ENCODE measurements at places on chromosomes 12 and 14.

- peak; percentile 66 for DNase-seq
These were observed 390.1 kb downstream of the KCNH5 start for GRCh38 chr14:62655166-62655565.

DNA sequence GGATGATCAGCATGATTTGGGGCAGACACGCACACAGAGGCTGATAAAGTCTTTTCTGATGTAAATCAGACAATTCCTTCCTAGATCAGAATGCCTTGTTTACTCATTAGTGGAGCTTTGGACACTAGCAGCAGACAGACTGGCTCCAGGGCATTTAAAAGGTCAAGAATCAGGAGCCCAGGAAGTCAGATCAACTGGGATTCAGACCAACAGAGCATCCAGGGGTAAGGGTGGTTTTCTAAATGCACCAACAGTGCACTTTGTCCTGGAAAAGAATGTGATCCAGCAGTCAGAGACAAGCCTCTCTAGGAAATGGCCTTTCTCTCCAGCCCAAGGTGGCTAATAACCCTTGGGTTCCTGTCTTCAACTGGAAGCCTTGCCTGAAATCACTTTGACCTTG, 405.3 kb downstream of the MED13L start:
- no peak for DNase-seq

GRCh38 chr12:11584221-11584855, 65.1 kb upstream of the ETV6 start:
- DNase-seq, result peak; percentile 71

DNA sequence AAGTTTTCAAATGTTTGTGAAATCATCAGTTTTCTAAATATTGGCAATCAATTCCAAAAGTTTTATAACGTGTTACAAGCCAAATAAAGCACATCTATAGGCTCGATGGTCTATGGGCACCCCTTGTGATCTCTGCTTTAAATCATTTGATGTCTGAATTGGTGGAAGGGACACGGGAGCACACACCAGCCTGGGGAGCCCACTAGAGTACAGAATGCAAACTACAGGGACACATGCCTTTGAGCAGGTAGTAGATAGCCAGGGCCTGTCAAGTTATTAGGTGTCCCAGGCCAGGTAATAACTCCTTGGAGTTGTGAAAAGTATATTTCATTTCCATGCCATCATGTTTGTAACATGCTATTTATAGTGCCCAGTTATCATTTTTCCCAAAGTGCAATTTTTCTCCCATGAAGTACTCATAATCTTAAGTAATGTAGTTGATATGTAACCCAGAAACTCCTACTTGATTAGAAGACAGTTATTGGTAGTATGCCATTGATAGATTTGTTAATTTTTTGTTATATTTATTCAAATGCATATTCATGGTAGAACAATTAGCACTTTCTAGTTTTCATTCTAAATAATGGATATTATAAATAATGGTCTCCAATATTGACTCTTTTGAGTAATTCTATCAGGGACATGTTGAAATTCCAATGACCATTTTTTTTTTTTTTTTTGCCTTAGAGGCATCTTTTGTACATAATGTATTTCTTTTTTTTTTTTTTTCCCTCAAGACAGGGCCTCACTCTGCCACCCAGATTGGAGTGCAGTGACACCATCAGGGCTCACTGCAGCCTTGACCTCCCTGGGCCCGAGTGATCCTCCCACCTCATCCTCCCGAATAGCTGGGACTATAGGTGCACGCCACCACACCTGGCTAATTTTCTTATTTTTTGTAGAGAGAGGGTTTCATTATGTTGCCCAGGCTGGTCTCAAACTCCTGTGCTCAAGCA, 96.9 kb upstream of the FGD4 start:
- DNase-seq, result peak; percentile 17

DNA sequence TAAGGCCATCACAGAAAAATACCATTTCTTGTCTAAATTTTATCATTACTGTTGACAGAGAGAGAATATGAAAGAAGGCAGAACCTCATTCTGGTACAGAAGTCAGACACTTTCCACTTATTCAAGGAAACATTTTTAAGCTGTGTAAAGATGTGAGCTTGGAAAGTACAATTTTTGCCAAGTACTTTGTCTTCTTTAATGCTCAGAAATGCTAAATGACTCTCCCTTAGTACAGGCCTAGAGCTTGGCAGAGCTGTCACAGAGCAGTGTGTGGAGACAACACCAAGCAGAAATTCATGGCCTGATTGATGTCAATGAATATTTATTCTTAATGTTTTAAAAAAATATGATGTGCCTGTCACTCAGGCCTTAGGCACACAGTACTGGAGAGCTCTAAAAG, 20.7 kb downstream of the NT5DC3 start:
- no peak for DNase-seq

DNA sequence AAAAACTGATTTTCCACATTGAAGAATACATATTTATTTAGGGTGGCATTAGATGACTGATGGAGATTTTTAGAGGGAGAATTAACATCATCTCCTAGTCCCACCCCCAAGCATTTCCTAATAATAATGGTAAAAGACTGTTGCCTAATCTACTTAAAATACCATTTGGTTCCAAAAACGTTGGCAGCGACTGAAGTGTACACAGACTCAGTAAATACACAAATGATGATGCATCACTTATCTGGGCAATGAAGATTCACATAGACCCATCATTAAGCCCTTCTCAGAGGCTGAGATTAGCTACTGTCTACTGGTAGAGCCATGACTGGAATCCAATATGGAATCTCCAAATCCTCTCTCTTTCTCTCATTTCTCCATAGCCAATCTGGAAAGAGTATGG, 18.2 kb downstream of the RTN1 start:
- DNase-seq, result no peak

DNA sequence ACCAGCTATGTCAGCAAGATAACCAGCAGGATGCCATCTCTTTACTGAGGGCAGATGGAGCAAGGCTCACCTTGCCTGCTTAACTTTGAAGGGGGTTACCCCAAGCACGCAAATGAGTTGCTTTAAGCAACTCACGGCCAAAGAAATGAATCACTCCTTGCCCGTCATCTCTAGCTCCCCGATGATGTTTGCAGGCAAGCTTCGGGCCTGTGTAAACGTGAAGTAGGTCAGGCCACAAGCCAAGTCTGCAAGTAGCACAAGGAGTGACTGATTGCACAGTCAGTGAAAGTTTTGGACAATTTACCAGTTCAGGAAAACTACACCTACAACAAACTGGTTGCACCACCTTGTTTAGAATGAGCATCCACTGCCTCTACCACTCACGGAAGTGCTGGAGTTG, 699.7 kb upstream of the TBX3 start:
- DNase-seq, result no peak

- peak; percentile 96 for DNase-seq
These were observed 74.3 kb downstream of the MAP3K9 start for GRCh38 chr14:70735043-70735442.

DNA sequence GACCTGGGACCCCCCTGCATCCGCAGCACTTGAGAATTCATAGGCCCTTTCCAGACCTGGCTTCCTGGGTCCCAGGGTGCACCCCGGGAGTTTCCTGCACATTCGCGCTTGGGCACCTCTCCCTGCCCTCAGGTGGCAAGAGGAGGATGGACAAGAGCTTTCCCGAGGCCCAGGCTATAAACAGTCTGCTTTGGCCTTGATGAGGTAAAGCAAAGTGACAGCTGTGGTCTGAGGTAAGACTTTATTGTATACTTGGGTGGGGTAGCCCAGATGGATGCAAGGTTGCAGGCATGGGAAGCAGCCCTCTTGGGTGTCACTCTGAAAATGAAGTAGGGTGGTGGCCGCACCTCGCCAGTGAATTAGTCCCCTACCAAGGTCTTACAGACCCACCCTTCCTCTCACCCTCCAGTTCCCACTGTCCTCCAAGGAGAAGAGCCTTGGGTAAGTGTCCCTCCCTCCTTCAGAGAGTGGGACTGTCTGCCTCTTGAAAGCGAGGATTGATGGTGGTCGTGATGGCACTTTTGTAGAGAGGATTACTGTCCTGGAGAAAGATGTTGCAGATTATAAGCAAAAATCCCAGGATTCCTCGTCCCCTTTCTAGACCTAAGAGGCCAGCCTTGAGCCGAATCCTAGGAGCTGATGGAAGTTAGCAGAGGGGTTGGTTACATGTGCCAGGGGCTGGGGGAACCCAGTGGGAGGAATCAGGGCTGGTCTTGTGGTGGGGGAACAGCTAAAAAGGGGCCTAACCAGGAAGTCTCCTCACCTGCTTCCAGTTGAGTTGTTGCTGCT, 10.6 kb upstream of the CSAD start:
- no peak for DNase-seq

DNA sequence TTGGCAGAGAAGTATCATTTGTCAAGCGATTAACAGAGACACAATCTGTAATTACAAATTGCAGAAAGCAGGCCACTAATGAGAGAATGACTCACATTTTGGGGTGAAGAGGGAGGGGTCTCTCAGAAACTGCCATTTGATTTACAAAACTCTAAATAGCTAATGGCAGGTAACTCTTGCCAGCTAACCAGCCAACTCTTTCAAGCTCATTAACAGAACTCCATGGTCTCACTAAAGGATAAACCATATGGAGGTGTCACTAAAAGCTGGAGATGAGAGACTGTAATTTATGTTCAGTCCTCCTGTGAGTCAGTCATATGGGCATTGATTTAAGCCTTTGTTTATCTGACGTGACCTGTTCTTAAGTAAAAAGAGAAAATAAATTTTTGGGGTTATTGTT, 336.4 kb downstream of the FOXG1 start:
- peak; percentile 96 for DNase-seq

DNA sequence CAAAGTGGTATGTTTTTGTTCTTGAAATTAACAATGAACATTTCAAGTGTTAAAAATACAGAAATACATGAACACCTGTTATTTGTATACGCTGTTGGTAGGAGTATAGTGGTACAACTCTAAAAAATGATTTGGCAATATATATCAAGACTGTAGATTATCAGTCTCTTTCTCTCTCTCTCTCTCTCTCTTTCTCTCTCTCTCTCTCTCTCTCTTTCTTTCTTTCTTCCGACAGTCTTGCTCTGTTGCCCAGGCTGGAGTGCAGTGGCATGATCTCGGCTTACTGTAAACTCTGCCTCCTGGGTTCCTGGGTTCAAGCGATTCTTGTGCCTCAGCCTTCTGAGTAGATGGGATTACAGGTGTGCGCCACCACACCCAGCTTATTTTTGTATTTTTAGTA, 12.6 kb downstream of the HEBP1 start:
- no peak for DNase-seq

- no peak for DNase-seq
These were observed 17.5 kb downstream of the RASSF3 start for GRCh38 chr12:64627771-64628170.

- no peak for DNase-seq
These were observed 25.2 kb downstream of the KIF26A start for GRCh38 chr14:104163541-104163940.

DNA sequence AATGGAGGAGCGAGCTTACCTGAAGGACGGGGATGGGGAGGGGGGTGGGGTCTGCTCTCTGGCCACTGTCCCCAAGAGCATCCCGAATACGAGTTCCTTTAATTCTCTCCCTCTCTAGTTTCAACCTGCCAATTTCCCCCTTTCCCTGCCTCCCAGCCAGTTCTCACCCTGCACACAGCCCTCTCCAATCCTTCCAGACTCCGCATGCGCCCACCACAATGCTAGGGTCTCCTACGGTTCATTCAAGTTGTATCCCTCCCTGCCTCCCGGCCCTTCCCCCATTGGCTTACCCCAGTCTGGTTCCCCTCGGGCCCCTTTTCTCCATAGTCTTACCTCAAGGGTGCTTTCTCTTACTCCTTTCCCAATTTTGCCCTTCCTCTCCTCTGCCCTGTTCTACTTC, 708 bp upstream of the IGFBP6 start:
- no peak for DNase-seq

DNA sequence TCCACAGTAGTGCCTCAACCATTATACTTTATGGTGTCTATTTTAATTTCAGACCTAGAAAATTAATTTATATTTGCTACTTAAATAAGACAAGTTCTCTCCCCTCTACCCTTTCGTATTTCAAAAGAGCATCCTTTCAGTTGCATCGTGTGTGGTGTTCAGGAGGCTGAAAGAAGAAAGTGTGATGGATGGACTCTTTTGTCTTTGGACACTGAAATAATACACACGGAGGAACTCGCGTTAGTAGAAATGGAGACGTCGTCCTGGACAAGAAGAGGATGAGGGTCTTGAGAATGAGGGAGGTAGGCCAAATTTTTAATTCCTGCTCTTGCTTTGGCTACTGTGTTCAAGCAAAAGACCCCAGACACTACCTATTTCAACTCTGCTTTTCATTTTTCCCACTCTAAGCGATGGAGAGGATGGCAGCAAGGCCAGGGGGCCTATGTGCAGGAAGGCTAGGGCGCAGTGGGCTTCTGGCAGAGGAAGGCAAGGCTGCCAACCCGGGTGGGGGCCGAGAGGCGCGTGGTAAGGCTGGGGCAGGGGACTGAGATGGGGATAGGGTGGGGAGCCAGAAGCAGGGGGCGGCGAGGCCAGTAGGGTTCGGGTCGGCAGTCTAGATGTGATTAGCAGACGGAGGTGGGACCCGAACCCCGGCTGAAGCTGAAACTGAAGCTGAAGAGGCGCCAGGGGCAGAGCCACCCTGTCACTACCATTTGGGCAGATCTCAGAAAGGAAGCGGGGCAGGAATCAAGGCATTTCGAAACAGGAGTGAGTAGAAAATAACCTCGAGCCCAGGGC, 722 bp downstream of the TMED8 start:
- DNase-seq, result no peak

GRCh38 chr12:76284816-76285750, 63.1 kb downstream of the BBS10 start:
- no peak for DNase-seq

DNA sequence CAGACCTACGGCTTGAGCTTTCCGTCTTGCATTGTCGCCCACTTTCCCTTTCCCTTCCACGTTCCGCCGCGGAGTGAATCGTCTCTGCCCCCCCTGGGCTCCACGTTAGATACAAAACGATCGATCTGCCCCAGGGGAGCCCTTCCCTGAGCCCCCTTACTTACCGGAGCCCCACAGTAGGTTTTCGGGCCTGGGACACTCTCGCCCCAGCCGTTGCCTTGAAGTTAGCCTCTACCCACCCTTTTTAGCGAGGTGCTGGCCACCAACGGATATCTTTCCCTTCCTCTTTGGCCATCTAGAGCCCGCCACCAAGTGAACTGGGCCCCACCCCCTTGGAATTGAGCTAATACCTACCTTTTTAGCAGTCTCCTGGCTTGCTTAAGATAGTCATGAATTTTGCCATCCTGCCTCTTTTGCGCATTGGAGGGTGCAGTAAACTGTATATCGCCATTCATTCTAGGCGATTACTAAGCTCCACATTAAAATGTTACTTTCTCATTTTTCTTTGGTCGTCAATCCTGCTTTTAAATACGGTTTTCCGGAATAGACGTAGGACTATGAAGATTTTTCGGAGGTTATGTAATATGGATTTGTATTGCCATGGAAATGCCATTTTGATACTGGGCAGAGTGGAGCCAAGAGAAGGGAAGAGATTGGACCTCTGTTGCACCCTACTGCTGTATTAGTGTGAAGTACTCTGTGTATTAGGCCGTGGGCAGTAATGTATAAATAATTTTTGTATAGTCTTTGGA, 764 bp downstream of the RBM25 start:
- DNase-seq, result no peak

GRCh38 chr14:91980157-91980556, 32.7 kb upstream of the FBLN5 start:
- no peak for DNase-seq

Measured in NCI-H524 treated with DMSO at 0.1 percent for 48 hours (cell line).